NCI-H2081 treated with DMSO at 0.1 percent for 48 hours (cell line): ENCODE measurements at places on chromosomes 3 and 15.

DNA sequence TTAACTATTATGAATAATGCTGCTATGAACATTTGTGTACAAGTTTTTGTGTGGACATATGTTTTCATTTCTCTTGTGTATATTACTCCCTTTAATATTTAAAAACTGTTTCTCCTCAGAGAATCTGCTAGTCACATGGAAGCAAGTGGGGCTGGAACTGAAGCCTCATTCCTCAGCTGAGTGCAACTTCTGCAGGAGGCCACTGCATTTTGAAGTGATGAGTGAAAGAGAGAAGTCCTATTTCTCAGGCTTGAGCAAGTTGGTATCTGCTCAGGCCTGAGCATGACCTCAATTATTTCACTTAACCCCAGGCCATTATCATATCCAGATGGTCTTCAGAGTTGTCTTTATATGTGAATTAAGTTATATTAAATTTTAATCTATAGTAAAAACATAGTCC is 11.5 kb downstream of the TLR9 start:
- DNase-seq: no peak

GRCh38 chr3:69115731-69116130 is 6.7 kb downstream of the LMOD3 start:
- DNase-seq: no peak

DNA sequence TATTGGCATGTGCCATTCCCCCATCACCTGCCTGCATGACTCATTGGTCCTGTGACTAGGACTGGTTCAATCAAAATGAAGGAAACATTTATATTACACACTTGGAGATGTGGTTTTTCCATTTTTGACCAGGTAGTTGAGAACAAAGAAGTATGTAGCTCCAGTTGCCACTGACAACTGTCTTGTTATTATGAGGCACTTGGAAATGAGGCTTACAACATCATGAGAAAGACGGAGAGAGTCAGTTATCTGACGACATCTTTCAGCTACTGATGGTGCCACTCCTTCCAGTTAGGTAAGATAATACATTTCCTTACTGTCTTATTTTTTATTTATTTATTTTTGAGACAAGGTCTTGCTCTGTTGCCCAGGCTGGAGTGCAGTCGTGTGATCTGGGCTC is 21.8 kb upstream of the PROK2 start:
- no peak for DNase-seq

DNA sequence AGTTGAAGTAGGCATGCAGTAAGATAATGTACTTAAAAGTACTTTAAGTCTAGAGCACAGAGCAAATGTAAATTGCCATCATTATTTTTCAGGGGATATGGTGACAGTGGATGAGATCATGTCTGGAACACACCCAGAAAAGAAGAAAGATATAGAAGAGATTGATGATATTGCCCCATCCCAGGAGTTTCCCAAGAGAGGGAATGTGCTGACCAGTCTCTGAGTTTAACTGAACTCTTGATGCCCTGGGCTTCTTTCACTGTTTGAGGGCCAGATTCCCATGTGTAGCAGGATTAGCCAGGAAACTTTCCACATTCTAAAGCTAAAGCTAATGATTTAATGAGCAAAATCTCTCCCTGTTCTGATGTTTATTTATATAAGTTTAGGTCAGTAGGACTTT is 366.8 kb upstream of the UMPS start:
- no peak for DNase-seq

GRCh38 chr15:58870451-58870850 is 63.0 kb downstream of the SLTM start:
- DNase-seq: no peak

GRCh38 chr15:39473298-39473947 is 107.5 kb upstream of the THBS1 start:
- DNase-seq: no peak

GRCh38 chr15:53129121-53129904 is 339.2 kb upstream of the ONECUT1 start:
- DNase-seq: no peak

DNA sequence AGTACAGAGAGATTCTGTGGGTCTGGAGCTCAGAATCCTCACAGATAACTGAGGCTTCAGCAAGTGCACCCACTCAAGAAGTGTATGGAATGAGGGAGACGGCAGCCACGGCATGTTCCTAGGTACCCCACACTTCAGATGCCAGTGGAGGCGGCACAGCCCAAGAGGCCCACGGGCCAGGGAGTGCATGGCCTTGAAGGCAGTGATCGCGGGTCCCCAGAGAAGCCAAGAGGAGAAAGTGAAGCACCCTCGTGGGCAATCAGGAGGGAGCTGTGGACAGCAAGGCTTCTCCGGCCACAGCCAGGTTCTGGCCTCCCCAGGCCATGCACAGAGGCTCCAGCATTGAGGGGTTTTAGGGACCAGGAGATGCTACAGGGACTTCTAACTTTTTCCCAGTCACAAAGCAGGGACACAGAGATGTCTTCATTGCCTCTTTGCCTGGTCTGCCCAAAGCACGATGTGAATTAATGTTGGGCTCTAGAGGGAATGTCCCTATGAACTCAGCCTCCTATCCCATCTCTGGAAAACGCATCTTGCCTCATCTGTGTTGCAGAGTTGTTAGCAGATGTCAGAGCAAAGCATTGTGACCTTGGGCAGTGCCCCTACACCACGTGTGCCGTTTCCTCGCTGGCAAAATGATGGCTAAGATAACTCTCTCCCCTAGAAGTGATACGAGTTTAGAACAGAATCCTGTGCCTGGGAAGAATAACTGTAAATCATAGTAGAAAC is 2.6 kb upstream of the MAP6D1 start:
- no peak for DNase-seq

GRCh38 chr15:37093480-37094332 is 6.6 kb downstream of the MEIS2 start:
- no peak for DNase-seq

DNA sequence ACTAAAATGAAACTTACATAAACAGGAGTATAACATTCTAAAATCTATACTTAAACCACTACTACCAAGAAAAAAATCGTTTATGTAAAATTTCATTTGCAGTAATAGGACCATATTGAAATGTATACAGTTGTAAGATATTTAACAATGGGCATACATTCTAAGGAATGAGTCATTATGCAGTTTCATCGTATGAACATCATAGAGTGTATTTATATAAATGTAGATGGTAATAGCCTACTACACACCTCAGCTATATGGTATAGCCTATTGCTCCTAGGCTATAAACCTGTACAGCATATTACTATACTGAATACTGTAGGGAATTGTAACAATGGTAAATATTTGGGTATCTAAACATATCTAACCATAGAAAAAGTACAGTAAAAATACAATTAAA is 79.5 kb downstream of the DPH6 start:
- no peak for DNase-seq

DNA sequence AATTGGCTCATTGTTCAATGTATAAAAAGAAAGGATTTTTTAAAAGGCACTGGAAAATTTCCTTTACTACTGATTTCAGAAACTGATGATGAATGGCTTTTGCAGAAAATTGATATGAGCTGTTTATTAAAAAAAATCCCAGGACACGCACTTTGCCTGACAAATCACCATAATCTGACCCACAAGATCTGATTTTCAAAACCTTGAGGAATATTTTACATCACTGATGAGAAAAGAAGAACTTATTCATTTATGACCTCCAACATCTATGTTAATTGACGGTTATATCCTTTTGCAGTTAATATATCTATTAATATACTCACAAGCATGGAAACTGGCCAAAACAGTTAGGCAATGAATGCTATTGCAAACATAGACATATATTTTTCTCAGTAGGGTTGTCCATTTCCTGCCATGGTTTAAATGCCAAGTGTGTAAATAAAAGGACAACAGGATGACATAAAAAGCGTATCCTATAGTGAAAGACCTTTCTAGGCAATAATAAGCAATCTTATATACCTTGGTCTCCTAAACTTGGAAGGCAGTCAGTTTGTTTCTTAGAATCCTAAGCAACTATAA is 109.7 kb upstream of the SLC7A14 start:
- DNase-seq: peak; percentile 94

- no peak for DNase-seq
Measured at GRCh38 chr3:5458526-5458925, 271.0 kb downstream of the EDEM1 start.

DNA sequence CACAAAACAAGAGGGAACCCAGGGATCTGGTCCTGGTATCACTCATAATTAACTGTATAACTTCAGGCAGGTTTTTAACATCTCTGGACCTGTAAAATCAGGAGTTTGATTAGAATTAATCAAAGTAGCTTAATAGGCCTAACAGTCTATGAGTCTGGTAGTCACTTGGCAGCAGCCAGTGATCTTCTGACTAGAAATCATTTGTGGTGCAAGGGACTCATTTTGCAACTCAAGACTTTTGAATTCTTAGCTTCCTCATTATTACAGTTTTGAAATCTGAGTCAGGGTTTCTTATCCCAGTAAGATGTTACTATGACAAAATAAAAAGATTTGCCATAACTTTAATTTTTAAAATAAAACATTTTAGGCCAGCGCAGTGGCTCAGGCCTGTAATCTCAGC is 70.8 kb downstream of the TMCC1 start:
- DNase-seq: no peak

- DNase-seq: no peak
Measured at GRCh38 chr3:50264964-50265485, 3.9 kb upstream of the SEMA3B start.

- DNase-seq: no peak
Measured at GRCh38 chr3:32146746-32147211, 40.4 kb downstream of the GPD1L start.

GRCh38 chr3:181824961-181825360 is 113.2 kb downstream of the SOX2 start:
- DNase-seq: no peak

- no peak for DNase-seq
Measured at GRCh38 chr15:65195548-65195923, 10.4 kb upstream of the CLPX start.

- DNase-seq: peak; percentile 29
Measured at GRCh38 chr15:40217166-40217824, 21.6 kb upstream of the PAK6 start.

- DNase-seq: peak; percentile 44
Measured at GRCh38 chr15:41661518-41662225, 1.5 kb downstream of the MGA start.

GRCh38 chr3:124848300-124848699 is 38.9 kb downstream of the ITGB5 start:
- DNase-seq: no peak

- no peak for DNase-seq
Measured at GRCh38 chr3:16177962-16178627, 3.6 kb downstream of the GALNT15 start.

GRCh38 chr15:67296684-67297083 is 42.1 kb downstream of the IQCH start:
- no peak for DNase-seq

- DNase-seq: no peak
Measured at GRCh38 chr15:67101911-67102598, 36.7 kb downstream of the SMAD3 start.

- no peak for DNase-seq
Measured at GRCh38 chr15:65033659-65034269, 4.3 kb upstream of the MTFMT start.

- DNase-seq: no peak
Measured at GRCh38 chr3:108509263-108509662, 1.1 kb downstream of the MYH15 start.

- no peak for DNase-seq
Measured at GRCh38 chr3:112116748-112117186, 16.3 kb downstream of the GCSAM start.

DNA sequence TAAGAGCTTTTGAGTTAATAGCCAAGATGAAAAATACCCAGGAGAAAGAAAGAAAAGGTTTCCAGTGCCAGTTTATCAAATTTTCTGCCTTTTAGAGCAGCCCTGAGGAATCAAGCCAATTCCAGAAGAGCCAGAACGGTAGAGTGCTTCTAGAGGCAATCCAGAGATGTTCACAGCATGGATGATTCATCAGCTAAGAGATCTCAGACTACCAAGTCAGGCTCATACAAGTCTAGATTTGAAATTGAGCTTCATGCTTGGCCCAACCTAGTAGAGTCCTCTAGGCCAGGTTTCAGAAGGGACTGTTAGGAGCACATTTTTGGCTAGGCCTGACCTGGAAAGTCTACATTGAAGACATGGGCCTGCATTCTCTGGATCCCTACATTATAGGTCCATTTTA is 15.5 kb downstream of the WDR48 start:
- DNase-seq: no peak

- no peak for DNase-seq
Measured at GRCh38 chr3:27319847-27320526, 49.2 kb downstream of the NEK10 start.
